ENCODE measurements at places on chromosomes 13 and 19.

GRCh38 chr13:42153199-42154113 is 105.0 kb downstream of the DGKH start:
- no peak for DNase-seq

GRCh38 chr13:50636007-50636704 is 207.3 kb downstream of the DLEU7 start:
- no peak for DNase-seq

DNA sequence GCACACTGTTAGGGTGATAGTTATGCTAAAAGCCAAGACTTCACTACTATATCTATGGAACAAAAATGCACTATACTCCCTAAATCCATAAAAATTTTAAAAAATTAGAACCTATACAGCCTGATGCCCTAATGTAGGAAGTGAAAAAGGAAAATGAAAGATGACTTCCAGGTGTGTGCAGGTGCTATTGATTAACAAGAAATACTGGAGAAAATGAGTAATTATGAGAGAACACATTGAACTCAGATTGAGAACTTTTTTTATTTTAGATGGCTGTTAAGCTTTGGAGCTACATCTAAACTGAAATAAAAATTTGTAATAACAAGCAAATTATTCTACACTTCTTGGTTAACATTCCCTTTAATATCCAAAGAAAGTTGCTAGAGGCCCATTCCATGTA is 1015.7 kb downstream of the PCDH9 start:
- no peak for DNase-seq

DNA sequence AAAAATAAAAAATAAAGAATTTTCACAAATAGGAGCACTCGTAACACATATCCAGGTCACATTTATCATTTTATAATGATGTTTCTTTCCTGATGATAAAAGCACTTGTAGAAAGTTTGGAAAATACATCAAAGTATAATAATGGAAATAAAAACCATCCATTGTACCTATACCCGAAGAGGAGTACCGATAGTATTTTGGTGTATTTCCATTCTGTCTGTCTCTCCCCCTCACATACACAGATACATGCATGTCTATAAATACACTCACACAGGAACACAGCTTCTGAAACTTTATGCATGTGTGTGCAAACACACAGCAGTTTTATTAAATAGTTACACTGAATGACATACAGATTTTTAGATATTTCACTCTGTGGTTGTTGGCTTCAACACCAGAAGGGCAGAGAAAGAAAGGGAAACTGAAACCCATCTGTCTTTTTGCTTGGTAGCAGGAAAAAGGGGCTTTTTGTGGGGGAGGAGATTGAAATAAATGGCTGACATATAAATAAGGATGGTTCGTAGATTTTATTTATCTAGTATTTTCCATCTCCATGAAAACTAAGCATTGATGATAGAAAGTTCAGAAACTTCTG is 114.8 kb downstream of the LRCH1 start:
- DNase-seq, result no peak

GRCh38 chr19:37669450-37669914 is 14.2 kb upstream of the ZFP30 start:
- no peak for DNase-seq

- DNase-seq, result no peak
Measured at GRCh38 chr13:38735665-38736440, 49.0 kb downstream of the FREM2 start.
